ENCODE measurements at places on chromosomes 2 and 18. TPM values are rescaled to one million over a fixed set of nuclear protein-coding genes. Genes with fewer than 3 reads are reported as not detected.

WNT6 gene
- not detected for total RNA-seq

GALNT5 gene
- total RNA-seq: not detected

TTN gene
- total RNA-seq: 2.2 TPM

- no peak overlapping the region for H3K27ac ChIP-seq
- H3K4me3 ChIP-seq: no peak overlapping the region
- H3K4me1 ChIP-seq: peaks cover 16% of the 10 kb centered on the region
These were observed 77.5 kb downstream of the FAM168B start for GRCh38 chr2:131015764-131016163.

GRCh38 chr2:28624436-28624792 lies 127.2 kb upstream of the PPP1CB start:
- peak overlapping the region; percentile 81 for H3K4me3 ChIP-seq
- peaks cover 85% of the 10 kb centered on the region for H3K4me1 ChIP-seq
- no peaks in the 10 kb centered on the region for H3K27me3 ChIP-seq
- H3K36me3 ChIP-seq: peaks cover 7% of the 10 kb centered on the region
- H3K27ac ChIP-seq: peak overlapping the region; percentile 97

- peaks cover 9% of the 10 kb centered on the region for H3K27me3 ChIP-seq
- H3K4me3 ChIP-seq: no peak overlapping the region
- H3K4me1 ChIP-seq: no peaks in the 10 kb centered on the region
- no peaks in the 10 kb centered on the region for H3K36me3 ChIP-seq
- H3K27ac ChIP-seq: no peak overlapping the region
These were observed 125.2 kb upstream of the COPS8 start for GRCh38 chr2:236960531-236960930.

DNA sequence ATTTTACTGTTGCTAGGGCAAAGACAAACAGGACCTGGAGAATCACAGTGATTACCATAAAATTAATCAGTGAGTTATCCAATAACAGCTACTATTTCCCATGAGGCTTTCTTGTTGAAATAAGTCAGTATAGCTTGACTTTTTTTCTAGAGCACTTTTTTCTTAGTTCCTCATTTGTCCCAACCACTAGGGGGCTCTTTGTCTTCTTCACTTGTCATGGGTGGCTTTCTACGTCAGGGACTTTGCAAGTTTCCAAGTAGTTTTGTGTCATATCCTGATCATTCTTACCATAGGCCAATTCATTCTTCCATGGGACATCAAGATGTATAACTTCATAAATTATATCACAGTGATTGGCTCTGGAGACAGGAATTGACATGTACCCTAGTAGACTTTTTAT lies 1019.6 kb upstream of the PIK3C3 start:
- H3K4me3 ChIP-seq: no peak overlapping the region
- DNase-seq: no peak
- no peaks in the 10 kb centered on the region for H3K4me1 ChIP-seq
- no peaks in the 10 kb centered on the region for H3K36me3 ChIP-seq

- DNase-seq: no peak
- H3K27me3 ChIP-seq: no peaks in the 10 kb centered on the region
- H3K36me3 ChIP-seq: peaks cover 5% of the 10 kb centered on the region
- no peak overlapping the region for H3K4me3 ChIP-seq
These were observed 2.9 kb upstream of the MBP start for GRCh38 chr18:77135339-77136075.

- no peak for DNase-seq
- no peaks in the 10 kb centered on the region for H3K36me3 ChIP-seq
- H3K27me3 ChIP-seq: no peaks in the 10 kb centered on the region
- peaks cover 5% of the 10 kb centered on the region for H3K4me1 ChIP-seq
- no peak overlapping the region for H3K4me3 ChIP-seq
These were observed 12.9 kb upstream of the PGAP1 start for GRCh38 chr2:196939371-196939770.

- no peaks in the 10 kb centered on the region for H3K4me1 ChIP-seq
- H3K4me3 ChIP-seq: no peak overlapping the region
- no peak for DNase-seq
- no peak overlapping the region for H3K27ac ChIP-seq
- no peaks in the 10 kb centered on the region for H3K27me3 ChIP-seq
- no peaks in the 10 kb centered on the region for H3K36me3 ChIP-seq
These were observed 4.0 kb downstream of the SERPINB13 start for GRCh38 chr18:63590966-63591695.

GRCh38 chr2:120702801-120703200 lies 32.9 kb upstream of the GLI2 start:
- H3K36me3 ChIP-seq: no peaks in the 10 kb centered on the region
- H3K4me3 ChIP-seq: no peak overlapping the region
- H3K27ac ChIP-seq: no peak overlapping the region
- H3K27me3 ChIP-seq: peaks cover under 1% of the 10 kb centered on the region
- no peak for DNase-seq

DNA sequence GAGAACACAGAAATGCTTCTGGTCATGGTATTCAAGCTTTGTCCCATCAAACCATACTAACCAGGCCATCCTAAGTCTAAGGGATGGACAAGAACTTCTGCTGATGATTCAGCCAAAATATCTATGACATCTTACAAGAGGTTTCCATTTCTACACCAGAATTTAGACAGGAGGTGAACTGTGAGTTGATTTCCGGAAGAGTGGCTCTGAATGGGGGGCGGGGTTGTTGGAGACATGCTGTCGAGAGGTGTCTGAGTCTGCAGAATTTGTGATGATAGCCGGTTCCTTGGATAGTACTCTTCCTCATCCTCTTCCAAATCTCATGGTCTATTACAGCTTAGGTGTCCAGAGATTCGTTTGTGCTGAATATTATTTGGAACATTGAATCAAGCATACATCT lies 408.7 kb upstream of the TCF4 start:
- H3K36me3 ChIP-seq: no peaks in the 10 kb centered on the region
- no peak for DNase-seq
- H3K27me3 ChIP-seq: peaks cover 3% of the 10 kb centered on the region
- H3K27ac ChIP-seq: no peak overlapping the region
- no peaks in the 10 kb centered on the region for H3K4me1 ChIP-seq

DNA sequence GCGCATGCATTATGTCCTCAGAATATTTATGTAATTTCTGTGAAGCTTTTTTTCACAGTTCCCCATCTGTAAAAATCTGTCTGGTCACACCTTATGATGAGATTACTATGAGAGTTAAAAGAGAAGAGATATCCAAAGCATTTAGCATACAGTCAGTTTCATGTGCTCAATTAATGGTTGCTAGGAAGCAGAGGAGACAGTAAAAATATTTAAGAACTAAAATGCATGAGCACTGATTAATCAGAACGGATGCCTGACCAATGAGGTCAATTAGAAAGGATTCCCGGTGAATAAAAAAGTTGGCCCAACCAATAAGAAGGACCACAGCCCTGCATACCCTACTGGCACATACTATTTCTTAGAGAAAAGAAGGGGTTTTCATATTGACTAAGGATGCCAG lies 12.0 kb upstream of the CRIM1 start:
- no peak overlapping the region for H3K4me3 ChIP-seq
- no peaks in the 10 kb centered on the region for H3K4me1 ChIP-seq
- DNase-seq: no peak
- no peaks in the 10 kb centered on the region for H3K36me3 ChIP-seq
- H3K27me3 ChIP-seq: peaks cover 4% of the 10 kb centered on the region
- no peak overlapping the region for H3K27ac ChIP-seq

GRCh38 chr18:34999756-35000289 lies 41.4 kb upstream of the MAPRE2 start:
- no peaks in the 10 kb centered on the region for H3K27me3 ChIP-seq
- no peak for DNase-seq
- H3K36me3 ChIP-seq: no peaks in the 10 kb centered on the region

DNA sequence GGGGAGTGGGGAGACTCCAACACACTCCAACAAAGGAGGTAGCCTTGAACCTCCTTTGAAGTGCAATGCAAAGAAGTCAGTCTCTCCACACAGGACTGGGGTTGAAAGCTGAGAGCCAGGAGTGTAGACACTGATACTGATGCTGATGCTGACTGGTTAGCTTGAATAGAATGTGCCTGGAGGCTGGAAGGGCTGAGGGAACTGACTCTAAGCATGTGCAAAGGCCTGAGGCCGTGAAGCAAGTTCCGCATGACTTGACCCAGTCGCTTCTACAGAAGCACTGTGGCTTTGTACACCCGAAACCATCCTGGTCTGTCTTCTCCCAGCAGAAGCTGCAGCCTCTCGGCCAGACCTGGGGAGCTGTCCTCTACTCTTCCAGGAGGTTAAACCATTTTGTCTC lies 10.4 kb downstream of the FOXI3 start:
- H3K36me3 ChIP-seq: no peaks in the 10 kb centered on the region
- H3K4me3 ChIP-seq: no peak overlapping the region
- no peak for DNase-seq
